ENCODE measurements at places on chromosomes 12 and 14.

- no peak for DNase-seq
These were observed 17.3 kb upstream of the YY1 start for GRCh38 chr14:100221533-100222223.

DNA sequence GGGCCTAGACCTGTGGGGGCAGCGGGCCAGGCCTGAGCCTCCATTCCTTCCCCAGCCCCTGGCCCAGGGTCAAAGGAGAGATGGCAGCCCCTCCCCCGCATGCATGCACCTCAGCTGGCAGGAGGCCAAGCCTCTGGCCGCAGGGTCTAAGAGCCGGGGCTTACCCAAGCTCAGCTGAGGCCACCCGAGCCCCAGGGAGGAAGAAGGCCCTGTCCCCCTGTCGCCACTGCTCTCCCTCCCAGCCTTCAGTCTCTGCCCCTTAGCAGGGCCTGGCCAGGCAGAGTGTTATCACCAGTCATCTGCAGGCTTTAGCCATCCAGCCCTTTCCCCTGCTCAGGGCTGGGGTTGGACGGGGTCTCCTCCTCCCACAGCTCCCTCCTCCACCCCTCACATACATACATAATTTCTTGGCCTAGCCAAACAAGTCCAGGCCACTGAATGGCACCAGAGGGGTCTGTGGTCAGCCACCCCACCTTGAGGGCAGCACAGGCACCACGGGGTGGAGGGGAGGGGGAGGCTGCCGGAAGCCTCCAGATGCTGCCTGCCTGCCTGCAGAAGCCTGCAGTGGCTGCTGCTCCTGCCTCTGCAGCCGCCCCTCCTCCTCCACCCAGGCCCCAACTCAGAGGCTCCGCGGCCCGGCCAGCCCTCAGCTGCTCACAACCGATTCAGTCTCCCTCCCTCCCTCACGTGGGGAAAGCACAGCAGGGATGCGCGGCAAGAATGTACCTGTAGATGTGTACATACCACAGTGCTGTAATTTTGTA is 22.8 kb downstream of the RAB35 start:
- DNase-seq, result peak; percentile 8

DNA sequence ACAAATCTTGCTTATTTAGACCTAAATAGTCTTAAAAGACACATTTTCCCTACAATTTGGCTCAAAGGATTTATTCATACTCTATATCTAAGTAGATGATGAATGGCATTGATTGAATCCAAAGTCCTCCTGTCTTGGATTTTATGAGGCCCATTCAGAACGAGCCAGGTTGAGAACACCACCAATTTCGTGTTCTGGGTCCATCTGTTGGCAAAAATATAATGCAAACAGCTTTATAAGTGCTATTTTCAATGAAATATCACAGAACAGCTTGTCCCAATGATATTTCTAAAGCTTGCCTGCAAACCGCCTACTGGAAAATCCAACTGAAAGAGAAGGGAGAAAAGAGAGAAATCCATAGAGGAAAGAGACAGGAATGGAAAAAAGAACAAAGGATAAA is 204.8 kb upstream of the GARIN6 start:
- DNase-seq, result no peak

DNA sequence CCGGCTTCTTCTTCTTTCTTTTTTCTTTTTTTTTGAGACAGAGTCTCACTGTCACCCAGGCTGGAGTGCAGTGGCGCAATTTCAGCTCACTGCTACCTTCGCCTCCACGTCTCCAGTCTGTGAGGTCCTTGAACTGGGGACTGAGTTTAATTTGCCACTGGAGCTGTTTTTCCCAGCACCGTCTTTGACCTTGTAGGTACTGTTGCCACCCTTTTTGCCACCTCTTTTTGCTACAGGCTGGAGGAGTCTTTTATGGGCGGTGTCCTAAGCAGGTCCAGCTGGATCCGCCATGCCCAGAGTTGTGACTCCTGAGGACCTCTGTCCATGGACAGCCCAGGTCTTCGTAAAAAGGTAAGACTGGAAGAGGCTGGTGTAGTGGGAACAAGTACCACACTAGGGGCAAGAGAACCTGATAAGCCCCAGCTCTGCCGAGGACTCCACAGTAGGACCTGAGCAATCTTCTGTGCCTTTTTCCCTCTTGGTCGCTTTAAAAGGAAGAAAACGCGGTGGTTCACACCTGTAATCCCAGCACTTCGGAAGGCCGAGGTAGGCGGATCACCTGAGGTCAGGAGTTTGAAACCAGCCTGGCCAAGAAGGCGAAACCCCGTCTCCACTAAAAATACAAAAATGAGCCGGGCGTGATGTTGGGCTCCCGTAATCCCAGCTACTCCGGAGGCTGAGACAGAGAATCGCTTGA is 946 bp downstream of the RNU4-2 start:
- DNase-seq, result peak; percentile 22

DNA sequence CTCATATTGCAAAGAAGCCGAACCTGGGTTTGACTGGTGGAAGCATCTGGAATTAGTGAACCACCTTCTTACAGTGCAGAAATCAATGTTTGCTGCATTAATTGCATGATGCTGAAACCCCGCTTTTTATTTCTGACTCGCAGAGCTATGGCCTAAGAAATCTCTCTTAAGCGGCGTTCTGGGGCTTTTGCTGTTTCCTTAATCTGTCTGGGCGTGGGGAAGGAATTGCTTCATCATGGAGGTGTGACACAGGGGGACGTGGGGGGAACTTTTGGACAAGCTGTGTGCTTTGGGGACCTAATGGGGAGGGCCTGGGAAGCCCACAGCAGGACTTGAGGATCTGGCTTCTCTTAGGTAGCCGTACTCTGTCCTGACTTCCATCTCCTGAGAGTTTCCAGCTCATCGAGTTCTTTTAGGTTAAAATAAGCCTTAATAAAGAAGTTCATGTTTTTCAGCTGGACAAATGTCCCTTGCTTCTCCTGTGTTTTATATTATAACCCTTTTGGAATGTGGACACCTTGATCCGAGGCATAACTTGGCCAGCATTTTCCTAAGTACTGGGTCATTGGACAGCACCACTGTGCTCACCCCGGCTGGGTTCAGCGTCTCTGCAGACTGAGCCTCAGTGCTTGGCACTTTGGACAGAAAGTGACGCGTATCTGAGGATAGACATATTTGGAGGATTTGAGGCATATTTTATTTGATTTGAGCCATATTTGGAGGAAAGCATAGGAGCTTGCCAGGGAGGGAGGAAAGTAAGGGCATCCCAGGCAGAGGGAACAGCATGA is 192.1 kb upstream of the MYL2 start:
- no peak for DNase-seq

- peak; percentile 95 for DNase-seq
These were observed 466.5 kb downstream of the APAF1 start for GRCh38 chr12:99111600-99111999.

DNA sequence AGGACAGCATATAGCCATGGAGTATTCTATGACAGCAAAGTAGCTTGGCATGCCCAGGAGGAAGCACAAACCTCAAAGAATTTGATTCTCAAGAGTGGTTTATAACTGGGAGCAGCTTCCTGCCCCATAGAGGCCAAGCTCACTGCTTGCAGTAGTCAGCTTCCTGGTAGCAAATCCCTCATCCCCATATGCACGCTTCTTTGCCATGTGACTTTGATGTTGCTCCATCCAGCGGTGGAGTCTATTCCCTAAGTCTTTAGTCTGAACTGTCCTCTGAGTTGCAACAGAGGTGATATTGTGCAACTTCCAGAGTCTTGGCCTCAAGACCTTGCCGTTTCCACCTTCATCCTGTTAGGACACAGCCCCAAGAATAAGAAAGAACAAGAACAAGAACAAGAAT is 996.8 kb upstream of the TMEM132C start:
- DNase-seq, result no peak

GRCh38 chr14:53149668-53150316 is 3.3 kb downstream of the DDHD1 start:
- DNase-seq, result no peak

DNA sequence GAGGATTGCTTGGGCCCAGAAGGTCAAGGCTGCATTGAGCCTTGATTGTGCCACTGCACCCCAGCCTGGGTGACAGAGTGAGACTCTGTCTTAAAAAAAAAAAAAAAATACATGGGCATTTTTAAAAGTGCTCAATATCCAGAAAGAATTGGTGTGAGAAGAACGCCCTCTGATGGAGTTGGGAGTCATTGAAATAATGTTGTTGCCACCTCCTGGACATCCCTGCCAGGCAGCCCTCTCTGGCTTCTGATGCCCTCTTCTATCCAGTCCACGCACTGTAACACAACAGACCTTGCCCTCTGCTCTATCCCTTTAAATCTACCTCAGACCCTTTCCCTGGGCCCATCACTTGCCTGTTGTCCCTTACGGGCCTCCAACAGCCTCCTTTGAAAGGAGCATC is 4.9 kb downstream of the PTGDR start:
- DNase-seq, result no peak

- DNase-seq, result no peak
These were observed 39.9 kb upstream of the PTPRR start for GRCh38 chr12:70960484-70960883.
